AG09309 (cell line): ENCODE measurements at places on chromosomes 2 and 18.

DNA sequence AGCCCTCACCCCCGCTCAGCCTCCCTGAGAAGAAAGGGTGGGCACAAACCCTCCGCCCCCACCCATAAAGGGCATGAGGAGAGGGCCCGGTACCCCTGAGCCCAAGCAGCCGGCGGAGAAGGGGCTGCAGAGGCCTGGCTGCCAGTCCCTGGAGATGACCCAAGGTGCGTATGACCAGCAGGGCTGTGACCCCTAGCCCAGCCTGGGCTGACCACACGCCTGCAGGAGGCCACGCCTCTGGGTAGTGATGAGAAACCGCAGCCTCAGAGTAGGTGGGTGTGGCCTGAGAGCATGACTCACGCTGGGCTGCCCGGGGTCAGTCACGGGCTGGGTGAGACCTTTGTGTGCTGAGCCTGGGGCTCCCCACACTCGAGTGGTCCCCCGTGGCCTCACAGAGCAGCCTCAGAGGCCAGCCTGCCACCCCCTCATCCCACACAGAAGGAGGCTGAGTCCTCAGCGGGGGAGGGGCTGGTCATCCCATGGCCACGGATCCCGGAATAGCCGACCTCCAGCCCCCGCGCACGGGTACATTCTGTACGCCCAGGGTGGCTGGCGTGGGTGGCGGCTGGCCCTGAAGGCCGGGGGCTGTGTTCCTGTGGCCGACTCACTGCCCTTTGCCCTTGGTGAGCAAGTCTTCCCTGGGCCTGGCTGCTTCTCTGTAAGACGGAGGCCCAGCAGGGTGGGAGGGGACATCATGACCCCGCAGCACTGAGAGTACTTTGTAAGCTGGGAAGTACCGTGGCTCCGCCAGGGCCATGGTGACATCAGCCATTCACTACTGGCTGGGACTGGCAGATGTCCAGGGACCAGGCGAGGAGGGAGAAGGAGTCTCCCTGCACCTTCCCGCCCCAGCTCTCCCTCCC is 110.8 kb upstream of the OTOS start:
- DNase-seq, result peak; percentile 20

- no peak for DNase-seq
Measured at GRCh38 chr2:170715932-170716777, 1.0 kb downstream of the SP5 start.

- no peak for DNase-seq
Measured at GRCh38 chr2:70081221-70081620, 6.1 kb upstream of the PCBP1 start.

GRCh38 chr2:31563273-31563839 is 17.4 kb downstream of the SRD5A2 start:
- no peak for DNase-seq

DNA sequence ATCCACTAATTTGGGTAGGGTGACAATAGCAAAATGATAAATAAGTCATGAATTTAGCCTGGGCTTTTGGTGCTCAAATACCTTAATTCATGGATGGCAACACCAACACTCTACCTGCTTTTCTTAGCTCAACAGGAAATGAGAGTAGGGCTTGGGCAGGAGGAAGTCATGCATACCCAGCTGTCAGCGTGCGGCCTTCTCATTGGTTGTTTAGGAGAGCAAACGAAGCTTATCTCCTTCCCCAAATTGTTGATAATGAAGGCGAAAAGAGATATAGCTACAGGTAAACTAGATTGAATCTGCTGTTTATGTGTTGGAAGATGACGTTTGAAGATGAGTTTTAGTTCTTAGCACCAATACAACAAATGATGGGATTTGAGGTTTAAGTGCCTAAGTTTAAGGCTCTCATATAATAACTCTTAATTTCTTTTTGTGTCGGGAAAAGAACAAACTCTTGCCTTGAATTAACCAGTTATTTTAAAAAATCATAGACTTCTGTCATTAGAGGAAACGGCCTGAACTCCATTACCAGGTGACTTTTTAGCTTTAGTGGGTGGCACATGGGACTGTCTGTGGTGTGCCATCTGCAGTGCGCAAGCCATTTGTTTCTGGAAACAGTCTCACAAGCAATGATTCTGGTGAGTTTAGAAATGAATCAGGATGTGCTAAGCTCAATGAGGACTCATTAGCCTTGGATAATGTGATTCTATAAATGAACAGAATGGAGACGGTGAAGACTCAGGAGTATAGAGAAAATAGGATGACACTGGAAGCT is 19.8 kb downstream of the MAP4K4 start:
- DNase-seq, result no peak

DNA sequence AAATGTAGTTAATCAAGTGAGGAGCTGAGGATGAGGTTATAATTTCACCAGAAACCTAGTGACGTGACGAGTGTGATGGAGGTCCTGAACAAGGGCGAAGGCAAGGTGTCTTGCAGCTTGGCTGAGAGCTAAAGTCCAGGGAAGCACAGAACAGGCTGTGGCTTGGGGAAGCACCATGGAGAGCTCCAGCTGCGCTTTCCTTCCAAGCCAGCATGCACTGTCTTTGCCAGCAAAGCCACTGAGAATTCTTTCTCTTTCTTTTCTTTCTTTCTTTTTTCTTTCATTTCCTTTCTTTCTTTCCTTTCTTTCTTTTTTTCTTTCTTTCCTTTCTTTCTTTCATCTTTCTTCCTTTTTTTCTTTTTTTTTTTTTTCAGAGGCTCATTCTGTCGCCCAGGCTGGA is 239.3 kb downstream of the FBXO15 start:
- no peak for DNase-seq

GRCh38 chr2:68196120-68196716 is 38.5 kb downstream of the PNO1 start:
- DNase-seq, result no peak
